Karpas-422 (cell line): ENCODE measurements at places on chromosomes 12 and 14.
A peak's percentile ranks its signal among the peaks of the same experiment; 100 is the strongest.

GRCh38 chr14:99327050-99327449 lies 55.1 kb upstream of the BCL11B start:
- DNase-seq, result peak; percentile 57

DNA sequence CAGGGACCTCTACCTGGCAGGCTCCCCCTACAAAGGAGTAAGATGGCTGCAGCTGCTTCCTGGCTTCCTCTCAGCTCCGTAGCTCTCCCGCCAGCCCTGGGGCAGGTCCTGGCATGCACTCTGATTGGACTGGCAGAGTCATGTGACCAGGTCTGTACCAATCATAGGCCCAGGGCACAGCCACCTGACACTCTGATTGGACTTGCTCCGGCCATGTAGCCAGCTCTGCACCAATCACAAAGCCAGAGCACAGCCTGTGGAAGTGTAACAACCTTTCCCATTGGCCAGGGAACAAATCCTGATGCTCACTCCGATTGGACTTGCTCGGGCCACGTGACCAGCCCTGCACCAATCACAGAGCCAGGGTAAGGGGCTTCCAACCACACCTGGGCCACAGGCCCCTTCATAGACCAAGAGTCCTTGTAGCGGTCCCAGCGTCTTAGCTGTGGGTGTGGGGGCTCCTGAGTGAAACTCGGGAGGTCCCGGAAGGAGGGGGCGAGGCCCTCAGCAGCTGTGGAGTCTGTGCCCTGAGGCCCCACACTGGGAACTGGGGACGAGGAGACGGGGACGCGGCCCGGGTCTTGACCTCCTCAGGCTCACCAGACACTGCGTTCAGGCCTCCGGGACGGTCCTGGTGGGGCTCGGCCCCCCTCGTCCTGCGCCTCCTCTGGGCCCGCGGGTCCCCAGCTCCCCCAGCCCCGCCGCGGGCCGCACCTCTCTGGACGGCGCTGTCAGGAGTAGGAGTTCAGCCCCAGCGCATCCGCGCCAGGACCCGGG lies 210.6 kb downstream of the ADGRD1 start:
- DNase-seq, result no peak

DNA sequence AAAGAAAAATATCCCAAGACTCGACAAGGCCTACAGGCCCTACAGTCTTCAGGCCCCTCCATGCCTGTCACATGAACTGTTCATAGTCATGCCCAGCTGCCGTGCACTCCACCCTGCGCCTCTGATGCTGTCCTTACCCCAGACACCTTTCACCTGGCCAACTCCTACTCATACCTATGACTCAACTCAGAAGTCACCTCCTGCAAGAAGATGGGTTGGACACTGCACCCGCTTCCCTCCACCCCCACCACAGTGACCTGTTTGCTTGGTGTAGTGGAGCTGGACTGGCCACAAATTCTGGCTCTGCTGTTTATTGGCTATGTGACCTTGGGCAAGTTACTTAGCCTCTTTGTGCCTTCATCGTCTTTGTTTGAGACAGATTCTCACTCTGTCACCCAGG lies 56.2 kb downstream of the PHETA1 start:
- DNase-seq, result no peak

- DNase-seq, result no peak
Measured at GRCh38 chr12:68913682-68914081, 19.3 kb downstream of the CPM start.

DNA sequence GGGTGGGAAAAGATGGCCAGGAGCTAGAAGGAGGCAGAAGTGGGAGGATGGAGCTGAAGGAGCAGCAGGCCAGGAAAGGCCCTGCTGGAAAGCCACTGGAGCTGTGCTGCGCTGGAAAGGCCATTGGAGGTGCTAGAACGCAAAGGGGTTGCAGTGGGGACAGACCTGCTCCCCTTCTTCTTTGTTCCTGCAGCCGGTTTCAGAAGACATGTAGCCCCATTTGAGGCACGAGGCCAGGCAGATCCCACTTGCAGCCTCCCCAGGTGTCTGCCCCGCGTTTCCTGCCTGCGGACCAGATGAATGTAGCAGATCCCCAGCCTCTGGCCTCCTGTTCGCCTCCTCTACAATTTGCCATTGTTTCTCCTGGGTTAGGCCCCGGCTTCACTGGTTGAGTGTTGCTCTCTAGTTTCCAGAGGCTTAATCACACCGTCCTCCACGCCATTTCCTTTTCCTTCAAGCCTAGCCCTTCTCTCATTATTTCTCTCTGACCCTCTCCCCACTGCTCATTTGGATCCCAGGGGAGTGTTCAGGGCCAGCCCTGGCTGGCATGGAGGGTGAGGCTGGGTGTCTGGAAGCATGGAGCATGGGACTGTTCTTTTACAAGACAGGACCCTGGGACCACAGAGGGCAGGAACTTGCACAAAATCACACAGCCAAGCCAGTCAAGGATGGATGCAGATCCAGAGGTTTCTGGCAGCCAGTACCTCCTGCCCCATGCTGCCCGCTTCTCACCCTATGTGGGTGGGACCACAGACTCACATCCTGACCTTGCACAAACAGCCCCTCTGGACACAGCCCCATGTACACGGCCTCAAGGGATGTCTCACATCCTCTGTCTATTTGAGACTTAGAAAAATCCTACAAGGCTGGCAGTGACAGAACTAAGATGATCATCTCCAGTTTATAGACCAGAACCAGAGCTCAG lies 2.3 kb upstream of the GPR162 start:
- no peak for DNase-seq

DNA sequence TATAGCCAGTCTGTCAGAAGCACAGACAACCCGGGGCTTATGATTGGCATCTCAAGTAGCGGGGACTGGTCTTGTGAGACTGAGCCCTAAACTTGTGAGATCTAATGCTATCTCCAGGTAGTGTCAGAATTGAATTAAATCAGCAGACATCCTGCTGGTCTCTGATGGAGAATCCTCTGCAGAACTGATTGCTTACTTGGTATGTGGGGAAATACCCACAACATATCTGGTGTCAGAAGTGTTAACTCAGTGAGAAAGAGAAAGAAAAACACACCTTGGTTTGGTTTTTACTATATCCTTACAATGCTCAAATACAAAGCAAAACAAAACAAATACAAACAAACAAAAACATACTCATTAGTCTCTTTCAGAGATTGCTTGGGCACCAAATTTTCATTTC lies 10.0 kb downstream of the SEL1L start:
- DNase-seq, result no peak

DNA sequence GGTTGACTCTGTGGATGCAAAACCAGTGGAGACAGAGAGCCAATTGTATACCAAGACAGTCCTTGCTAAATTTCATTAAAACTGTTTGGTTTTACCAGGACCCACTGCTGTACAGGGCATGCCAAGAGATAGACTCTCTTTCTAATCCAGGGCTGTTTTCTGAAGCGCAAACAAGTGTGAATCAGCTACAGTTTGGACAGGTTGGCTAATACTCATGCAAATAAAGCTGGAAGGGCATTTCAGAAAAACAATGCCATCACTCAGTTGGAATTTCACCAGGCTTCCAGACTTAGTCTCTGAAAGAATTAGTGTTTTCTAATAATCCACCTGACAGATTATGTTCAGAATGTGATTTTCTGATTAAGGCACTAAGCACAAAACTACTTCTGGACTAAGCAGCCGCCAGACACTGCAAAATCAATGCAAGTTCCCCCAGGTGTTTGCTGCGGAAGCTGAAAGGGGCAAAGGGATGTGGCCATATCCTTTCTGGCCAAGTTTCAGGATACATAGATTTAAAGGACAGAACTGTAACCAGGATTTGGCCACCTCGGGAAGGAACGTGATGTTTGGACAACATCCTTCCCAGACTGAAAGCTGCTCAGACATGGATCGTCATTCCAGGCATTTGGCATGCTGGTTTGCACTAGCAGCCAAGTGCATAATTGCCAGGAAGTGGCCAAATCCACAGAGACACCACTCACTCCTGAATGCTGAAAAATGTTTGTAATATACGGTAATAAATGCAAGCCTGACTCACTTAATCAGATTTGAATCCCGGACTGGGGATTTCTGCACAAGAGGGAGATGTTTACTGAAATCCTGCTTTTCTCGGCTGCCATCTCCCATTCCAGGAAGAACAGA lies 32.0 kb upstream of the CDKN3 start:
- no peak for DNase-seq

GRCh38 chr14:33934043-33934750 lies 16.7 kb downstream of the EGLN3 start:
- no peak for DNase-seq

- peak; percentile 64 for DNase-seq
Measured at GRCh38 chr14:31945074-31945613, 132.0 kb upstream of the ARHGAP5 start.

GRCh38 chr12:132190834-132191500 lies 46.7 kb downstream of the NOC4L start:
- no peak for DNase-seq
